ENCODE measurements at places on chromosomes 13 and 19. TPM values are rescaled to one million over a fixed set of nuclear protein-coding genes. Genes with fewer than 3 reads are reported as not detected.

The PEAK3 gene
- total RNA-seq = not detected

The LILRA1 gene
- total RNA-seq = not detected

The KIR3DL1 gene
- 0.14 TPM for total RNA-seq

GRCh38 chr13:61387694-61388093 is 28.0 kb downstream of the PCDH20 start:
- H3K36me3 ChIP-seq = no peaks in the 10 kb centered on the region
- no peaks in the 10 kb centered on the region for H3K4me1 ChIP-seq
- no peak for DNase-seq
- H3K27me3 ChIP-seq = no peaks in the 10 kb centered on the region

DNA sequence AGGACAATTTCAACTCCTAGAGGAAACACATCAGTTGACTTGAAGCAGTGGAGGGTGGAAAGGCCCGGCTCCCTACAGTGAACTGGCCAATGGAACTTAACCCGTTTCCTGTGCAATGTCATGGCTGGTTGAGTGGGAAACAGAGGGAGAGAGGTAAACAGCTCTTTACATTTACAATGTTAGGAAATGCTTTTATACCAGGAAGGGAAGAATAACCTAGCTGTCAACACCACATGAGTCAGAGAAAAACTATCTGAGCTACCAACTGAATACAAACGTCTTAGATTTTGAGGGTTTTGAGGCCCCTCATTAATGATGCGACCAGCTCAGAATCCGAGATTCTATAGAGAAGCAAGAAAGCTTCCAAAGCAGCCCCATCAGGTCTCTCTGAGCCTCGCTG is 36.7 kb downstream of the CARD8 start:
- no peaks in the 10 kb centered on the region for H3K27me3 ChIP-seq
- no peak overlapping the region for H3K27ac ChIP-seq
- peaks cover 46% of the 10 kb centered on the region for H3K36me3 ChIP-seq
- peaks cover 4% of the 10 kb centered on the region for H3K4me1 ChIP-seq
- H3K4me3 ChIP-seq = no peak overlapping the region
- no peak for DNase-seq

The ANKRD24 gene
- 1.6 TPM for total RNA-seq

DNA sequence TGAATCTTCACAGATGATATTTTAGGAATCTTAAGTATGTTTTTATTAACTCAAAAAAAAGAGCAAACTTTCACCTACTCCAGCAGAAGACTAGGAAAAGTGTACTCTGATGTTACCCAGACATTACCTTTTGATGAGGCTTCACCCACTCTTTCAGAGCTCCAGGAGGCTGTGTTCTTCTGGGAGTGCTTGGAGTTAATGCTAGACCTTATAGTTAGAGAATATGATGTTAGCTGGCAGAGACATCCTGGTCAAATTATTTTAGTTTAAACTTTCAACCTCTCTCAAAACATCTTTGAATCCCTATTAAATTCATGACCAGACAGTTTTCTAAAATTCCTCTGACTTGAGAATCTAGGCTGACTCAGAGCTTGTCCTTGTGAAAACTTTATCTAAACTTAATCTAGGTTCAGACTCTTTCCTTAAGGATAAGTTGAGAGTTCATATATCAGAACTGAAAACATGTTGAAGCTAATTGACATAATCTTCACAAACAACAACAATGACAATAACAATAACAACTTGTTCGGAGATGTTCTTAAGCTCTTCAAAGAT is 82.8 kb downstream of the ITGBL1 start:
- no peak overlapping the region for H3K4me3 ChIP-seq
- no peaks in the 10 kb centered on the region for H3K36me3 ChIP-seq
- no peak for DNase-seq
- H3K27me3 ChIP-seq = peaks cover 2% of the 10 kb centered on the region
- no peaks in the 10 kb centered on the region for H3K4me1 ChIP-seq
- H3K27ac ChIP-seq = no peak overlapping the region

DNA sequence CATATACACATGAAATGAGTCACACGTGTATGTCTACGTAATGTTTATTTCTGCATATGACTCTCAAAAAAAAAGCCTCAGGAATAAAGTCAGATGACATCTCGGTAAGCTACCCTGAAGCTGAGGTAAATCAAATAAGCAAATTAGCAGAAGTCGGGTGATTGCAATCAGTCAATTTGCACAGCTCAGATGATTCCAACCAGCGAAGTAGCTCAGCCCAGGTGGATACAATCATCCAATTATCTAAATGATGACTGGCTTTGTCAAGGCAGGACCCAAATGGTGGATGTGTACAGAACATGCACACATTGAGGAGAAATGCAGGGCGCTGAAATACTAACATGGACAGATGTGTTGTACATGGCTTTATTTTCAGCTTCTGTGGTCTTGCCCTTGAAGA is 148.5 kb downstream of the ZNF486 start:
- H3K27ac ChIP-seq = no peak overlapping the region
- H3K27me3 ChIP-seq = no peaks in the 10 kb centered on the region
- H3K4me3 ChIP-seq = no peak overlapping the region
- no peaks in the 10 kb centered on the region for H3K4me1 ChIP-seq
- no peak for DNase-seq

GRCh38 chr19:51822325-51822724 is 27.4 kb downstream of the FPR3 start:
- no peak overlapping the region for H3K27ac ChIP-seq
- DNase-seq = no peak
- H3K36me3 ChIP-seq = no peaks in the 10 kb centered on the region
- no peaks in the 10 kb centered on the region for H3K27me3 ChIP-seq

DNA sequence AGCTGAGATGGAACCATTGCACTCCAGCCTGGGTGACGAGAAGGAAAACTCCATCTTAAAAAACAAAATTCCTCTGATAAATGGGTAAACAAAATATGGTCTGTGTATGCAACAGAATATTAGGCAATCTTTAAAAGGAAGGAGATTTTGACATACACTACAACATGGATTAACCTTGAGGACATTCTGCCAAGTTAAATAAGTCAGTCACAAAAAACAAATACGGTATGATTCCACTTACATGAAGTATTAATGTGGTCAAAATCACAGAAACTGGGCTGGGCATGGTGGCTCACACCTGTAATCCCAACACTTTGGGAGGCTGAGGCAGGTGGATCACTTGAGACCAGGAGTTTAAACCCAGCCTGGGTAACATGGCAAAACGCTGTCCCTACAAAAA is 3.0 kb upstream of the ZNF444 start:
- H3K4me1 ChIP-seq = peaks cover 21% of the 10 kb centered on the region
- H3K4me3 ChIP-seq = no peak overlapping the region
- DNase-seq = no peak
- H3K27me3 ChIP-seq = no peaks in the 10 kb centered on the region
- peaks cover 1% of the 10 kb centered on the region for H3K36me3 ChIP-seq
- no peak overlapping the region for H3K27ac ChIP-seq

The DLEU7 gene
- total RNA-seq = not detected
